ENCODE measurements at places on chromosomes 4 and X.

GRCh38 chr4:81032771-81033684 lies 2.5 kb downstream of the BMP3 start:
- no peak for DNase-seq

GRCh38 chr4:147782087-147782781 lies 50.3 kb downstream of the ARHGAP10 start:
- DNase-seq, result no peak

DNA sequence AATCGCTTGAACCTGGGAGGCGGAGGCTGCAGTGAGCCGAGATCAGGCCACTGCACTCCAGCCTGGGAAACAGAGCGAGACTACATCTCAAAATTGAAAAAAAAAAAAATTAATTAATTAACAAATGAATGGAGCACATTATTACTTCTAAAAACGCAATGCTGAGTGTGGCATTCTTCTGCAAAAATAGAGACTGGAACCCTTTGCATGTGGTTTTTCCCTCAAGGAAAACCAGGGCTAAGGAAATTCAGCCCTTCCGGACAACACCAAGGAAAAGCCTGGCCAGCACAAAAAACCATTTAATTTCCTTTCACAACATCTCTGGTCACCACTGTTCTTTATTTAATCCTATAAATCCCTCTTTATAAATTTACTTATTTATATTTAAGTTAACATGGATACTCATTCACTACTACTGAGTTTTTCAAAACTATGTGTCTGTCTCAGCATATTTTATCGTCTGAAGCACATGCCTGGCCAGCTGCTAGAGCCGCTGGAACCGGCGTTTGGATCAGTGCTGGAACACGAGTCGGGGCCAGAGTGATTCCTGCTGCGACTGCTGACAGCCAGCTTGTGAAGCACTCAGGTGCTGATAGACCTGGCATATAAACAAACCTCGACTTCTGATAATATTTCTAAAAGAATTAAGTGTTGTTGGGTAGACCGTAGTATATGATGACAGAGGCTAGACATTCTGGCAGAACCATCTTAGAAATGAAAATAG lies 84.5 kb upstream of the WWC2 start:
- no peak for DNase-seq

GRCh38 chrX:129945131-129945530 lies 37.3 kb upstream of the BCORL1 start:
- DNase-seq, result no peak

- DNase-seq, result no peak
Measured at GRCh38 chrX:78945186-78945912, at the start of gene P2RY10. Gene P2RY10, plus strand, starts transcription at chrX:78945391. Its CDS starts 15,130 bp downstream, at chrX:78960521.

DNA sequence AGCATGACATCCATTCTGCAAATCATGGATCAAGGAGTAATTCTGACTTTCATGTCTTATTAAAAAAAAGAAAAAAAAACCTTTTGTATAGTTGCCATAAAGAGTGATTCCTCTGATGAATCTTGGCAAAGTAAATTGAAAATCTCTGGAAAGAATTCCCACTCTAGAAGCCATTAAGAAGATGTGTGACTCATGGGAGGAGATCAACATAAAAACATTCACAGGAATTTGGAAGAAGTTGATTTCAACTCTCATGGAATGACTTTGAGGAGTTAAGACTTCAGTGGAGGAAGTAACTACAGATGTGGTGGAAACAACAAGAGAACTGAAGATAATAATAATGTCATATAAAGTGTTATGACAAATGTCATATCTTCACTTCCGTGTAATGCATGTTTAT lies 204.2 kb downstream of the PABPC4L start:
- no peak for DNase-seq

DNA sequence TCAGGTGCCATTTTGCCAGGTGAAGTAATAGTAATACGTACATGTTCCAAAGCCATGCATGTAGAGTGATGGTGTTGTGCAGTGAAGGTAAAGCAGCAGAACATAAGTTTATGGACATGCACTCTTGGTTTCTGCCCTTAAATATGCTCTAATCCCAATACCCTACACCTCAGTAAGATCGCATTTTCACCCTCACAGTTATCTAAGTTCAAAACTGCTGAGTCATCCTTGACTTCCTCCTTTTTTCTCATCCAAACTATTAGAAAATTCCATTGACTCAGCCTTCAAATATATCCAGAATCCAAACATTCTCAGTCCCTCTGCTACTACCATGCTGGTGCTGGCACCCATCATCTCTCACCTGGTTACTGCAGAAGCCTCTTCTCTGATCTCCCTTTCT lies 652.9 kb upstream of the IGFBP7 start:
- no peak for DNase-seq

- no peak for DNase-seq
Measured at GRCh38 chrX:99939883-99940232, 470.2 kb downstream of the PCDH19 start.

DNA sequence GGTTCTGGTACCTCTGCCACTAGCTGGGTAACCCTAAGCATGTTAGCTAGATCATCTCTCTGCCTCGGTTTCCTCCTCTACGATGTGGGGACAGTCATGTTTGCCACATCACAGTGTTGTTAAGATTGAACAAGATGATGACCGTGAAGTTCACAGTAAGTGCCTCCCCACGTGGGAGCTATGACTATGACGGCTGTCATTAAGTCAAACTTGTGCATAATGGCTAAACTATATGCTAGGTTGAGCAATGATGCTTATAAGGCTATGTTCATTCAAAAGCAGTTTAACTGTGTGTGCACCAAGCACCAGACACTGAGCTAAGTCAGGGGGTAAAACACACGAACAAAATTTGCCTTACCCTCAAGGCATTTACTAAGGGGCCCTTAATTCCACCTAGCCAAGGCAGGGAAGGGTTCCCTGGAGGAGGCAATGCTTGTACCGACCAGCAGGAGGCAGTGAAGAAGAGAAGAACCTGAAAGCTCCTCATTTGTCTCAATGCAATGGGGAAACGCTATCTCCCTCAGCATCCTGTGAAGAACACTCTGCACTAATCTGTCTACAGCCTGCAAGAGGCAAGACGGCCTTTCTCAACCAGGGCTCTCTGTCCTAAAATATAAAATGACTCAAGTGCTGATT lies 52.9 kb downstream of the MAP7D2 start:
- DNase-seq, result no peak

DNA sequence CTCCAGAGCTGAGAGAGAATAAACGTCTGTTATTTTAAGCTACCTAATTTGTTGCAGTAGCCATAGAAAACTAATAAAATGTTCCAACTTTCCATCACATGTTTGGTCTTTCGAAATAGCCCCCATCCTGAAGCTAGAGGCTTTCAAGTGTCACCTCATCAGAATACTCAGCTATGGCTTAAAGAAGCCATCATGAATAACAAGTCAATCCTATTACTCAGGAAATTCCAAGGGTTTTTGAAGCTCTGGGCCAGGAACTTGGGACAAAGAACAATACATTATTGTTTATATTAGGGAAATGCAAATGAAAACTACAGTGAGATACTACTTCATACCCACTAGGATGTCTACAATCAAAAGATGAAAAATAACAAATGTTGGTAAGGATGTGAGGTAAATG lies 42.2 kb downstream of the TBCK start:
- no peak for DNase-seq

GRCh38 chr4:76639288-76639687 lies 204.3 kb downstream of the SHROOM3 start:
- no peak for DNase-seq

GRCh38 chrX:9767375-9767774 lies 1.7 kb upstream of the GPR143 start:
- no peak for DNase-seq

DNA sequence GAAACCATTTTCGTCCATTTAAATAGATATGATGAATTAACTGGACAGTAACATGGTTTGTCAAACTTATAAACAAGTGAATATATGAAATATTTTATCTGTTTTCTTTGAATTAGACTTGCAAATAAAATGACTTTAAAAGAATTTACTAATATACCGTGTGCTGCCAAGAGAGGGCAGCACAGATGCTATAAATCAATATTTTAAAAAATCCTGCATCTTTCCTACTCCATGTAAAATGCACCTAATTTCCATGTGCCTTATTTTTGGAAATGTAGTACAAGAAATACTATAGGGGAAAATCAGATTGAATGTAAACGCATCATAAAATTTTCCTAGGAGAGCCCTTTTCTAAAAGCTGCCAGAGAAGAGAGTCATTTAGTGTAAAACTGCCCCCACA lies 62.2 kb downstream of the PRKX start:
- DNase-seq, result no peak

GRCh38 chr4:106700321-106700720 lies 331.7 kb upstream of the GIMD1 start:
- DNase-seq, result no peak

- no peak for DNase-seq
Measured at GRCh38 chrX:10759141-10759799, 138.9 kb upstream of the MID1 start.
